ENCODE measurements at places on chromosomes 11 and 22.

DNA sequence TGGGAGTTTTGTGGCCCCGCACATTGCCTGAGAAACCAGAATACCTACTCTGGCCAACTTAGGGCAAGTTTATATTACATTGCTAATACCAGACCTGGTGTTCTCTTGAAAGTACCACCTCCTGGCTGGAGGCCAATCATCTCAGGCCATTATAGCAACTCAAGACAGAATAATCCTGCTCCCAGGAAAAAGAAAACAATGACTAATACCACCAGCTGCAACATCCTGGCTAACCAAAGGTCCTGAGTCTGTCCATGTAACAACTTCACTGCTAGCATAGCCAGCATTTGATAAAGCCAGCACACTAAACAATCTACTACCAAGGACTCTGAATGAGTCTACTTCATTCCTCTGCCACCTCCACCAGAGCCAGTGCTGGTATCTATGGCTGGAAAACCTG, 1298.7 kb upstream of the CNTN5 start:
- no peak for DNase-seq

DNA sequence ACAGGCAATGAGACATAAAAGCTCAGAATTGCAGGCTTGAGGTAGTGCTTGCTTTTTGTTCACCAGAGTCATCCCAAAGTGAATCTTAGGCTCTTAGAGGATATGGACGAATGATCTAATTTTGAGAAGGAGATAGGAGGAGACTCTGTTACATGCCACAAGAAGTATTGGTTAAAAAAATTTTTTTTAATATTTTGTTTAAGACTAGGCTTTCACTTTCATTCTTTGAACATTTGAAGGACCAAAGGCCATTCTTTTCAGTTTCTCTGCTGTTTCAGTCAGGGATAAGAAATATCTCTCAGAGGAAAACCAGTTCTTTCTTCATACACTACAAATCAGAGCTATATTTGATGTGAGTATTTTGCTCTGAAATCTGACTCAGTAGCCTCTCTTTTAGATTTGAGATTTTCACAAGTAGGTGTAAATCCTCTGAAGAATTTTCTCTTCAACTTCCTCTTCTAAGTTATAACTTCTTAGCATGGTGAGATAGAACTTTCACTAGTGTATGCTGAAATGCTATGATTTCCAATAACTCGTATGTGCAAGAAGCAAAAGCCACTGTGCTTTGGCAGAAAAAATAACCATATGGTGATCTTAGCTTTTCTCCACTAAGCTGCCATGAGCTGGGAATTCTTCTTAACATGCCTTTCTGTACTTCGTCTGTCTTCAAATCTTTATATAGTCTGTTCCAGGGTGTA, 24.1 kb upstream of the FAM181B start:
- DNase-seq, result no peak

DNA sequence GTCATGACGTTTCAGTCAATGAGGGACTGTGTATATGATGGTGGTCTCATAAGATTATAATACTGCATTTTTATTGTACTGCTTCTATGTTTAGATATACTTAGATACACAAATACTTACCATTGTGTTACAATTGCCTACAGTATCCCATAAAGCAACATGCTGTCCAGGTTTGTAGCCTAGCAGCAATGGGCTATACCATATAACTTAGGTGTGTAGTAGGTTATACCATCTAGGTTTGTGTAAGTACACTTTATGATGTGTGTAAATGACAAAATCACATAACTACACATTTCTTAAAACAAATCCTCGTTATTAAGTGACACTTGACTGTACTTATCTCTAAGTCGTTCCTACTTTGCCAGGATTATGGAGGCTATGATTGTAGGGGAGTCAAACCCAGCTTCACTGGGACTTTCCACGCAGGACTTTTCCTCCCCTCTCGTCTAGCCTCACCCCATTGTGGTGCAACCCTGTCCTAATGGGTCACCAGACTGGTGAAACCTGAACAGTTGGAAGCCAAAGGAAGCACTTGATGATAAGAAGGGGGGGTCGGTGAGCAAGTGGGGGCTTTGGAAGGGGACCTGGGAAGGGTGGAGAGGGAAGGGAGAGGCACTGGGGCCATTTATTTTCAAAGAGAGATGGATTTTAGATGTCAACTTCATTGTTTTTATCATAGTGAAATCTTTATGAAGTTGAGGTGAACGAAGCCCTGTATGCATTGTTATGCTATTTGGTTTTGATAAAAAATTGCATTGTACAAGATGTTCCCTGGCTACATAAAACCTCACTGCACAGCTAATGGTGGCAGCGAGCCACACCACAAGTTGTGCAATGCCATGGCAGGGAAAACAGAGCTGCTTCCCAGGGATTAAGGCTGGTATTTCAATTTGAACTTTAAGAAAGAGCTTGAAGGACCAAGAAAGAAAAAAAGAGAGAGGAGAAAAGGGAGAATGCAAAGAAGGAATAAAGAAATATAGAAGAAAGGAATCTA, 129.1 kb downstream of the EHF start:
- DNase-seq, result no peak

- no peak for DNase-seq
These were observed 2.3 kb downstream of the PRR33 start for GRCh38 chr11:1889224-1889930.

DNA sequence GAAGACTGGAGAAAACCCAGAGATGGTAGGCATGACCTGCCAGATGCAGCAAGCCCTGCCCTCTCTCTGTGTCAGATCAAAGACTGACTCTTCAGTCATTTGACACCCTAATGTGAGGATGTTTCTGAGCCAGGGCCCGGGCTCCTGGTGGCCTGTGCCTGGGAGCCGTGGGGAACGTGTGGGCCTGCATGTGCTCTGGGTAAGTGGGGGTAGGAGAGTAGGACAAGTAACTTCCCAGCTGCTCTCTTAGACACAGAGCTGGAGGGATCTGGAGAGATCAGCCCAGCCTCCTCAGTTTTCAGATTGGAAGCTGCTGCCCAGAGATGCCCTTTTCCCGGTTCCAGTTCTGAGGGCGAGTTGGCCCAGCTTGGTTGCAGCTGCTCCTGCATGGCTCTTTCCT, 110.8 kb downstream of the TEAD1 start:
- no peak for DNase-seq

DNA sequence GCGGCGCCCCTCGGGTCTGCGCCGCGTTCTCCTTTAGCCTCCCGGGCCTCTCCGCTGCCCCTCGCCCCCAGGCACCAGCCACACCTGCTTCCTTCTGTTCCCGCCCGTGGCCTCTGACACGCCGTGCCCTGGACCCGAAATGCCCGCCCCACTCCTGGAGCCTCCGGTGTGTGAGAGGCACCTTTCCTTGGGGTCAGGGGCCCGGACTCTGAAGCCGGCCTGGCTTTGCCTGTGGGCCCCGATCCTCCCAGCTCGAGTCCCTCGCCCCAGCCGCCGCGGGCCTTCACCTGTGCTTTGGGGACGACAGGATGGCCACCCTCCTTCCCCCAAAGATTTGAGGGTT, 661 bp upstream of the CDPF1 start:
- no peak for DNase-seq

Data from NCI-H1092 treated with DMSO at 0.1 percent for 48 hours (cell line).